ENCODE measurements at places on chromosomes 12 and 14.

GRCh38 chr12:89326239-89327040, 25.9 kb downstream of the DUSP6 start:
- DNase-seq, result no peak

DNA sequence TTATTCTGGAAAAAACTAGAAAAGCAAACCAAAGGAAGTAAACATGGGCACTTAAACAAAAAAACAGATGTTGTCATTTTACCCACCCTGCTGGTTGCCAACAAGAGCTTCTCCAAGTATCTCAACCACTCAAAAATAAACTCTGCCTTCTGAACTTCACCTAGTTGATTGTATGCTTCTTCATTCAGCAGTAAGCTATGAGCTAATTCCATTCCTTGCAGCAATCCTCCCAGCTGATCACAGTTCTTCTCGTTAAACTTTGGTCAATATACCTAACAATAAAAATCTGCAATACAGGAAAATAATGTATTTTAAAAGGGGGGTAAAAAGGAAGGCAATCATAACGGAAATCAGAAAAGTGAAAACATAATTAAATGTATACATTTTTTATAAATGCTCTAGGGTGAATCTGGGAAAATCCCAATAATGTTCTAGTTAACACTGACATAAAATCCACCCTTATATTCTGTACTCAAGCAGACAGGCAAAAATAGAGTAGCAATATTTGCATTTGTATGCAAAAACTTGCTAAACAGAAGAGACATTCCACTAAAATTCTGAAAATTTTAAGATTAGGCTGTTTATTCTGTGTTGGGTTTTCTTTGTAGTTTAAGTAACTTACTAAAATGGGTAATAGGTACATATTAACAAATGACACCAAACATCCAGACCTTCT, 17.4 kb downstream of the HEATR5A start:
- DNase-seq, result no peak

- DNase-seq, result no peak
Observed at GRCh38 chr14:102786768-102787167, 9.5 kb downstream of the TRAF3 start.

- DNase-seq, result no peak
Observed at GRCh38 chr12:53255996-53256395, 12.1 kb upstream of the ESPL1 start.

DNA sequence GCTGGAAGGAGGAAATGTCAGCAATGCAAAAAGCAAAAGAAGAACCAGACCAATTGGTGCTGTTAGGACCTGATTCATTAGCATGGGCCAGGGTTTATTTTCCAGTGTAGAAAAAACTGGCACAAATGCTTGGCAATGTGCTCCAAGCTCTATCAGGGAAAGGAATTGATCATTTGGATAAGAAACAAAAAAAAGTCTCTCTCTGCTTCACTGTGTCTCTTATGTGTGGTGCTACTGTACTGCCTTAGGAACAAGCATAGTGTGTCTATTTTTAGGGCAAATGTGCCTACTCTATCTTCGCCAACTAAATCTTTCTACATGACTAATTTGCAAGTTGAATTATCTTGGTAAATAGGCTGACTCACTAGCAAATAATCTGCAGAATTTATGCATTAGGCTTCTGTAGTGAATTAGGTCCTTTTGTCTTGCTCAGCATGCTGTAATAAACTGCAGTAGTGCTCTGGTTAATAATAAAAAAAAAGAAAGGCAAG, 236.7 kb downstream of the MDGA2 start:
- DNase-seq, result peak; percentile 38

- no peak for DNase-seq
Observed at GRCh38 chr14:57066463-57066862, 202.2 kb downstream of the EXOC5 start.

DNA sequence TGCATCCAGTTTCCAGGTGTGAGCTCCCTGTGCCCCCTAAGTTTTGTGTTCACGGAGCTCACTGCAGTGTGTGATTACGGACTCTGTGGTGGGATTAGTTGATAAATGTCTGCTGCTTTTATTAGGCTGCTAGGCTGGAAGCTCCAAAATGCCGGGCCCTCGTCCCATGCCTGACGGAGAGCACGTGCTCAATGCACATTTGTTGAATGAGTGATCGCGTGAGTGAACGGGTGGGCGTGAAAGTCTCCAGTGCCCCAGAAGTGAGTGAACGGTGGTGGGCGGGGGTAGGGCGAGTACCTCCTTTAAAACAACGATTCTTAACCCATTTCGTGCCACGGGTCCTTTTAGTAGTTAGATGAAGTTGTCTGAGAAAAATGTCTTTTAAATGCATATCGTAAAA, 175.5 kb downstream of the AACS start:
- DNase-seq, result no peak

- DNase-seq, result no peak
Observed at GRCh38 chr14:90062822-90063539, 1.2 kb downstream of the KCNK13 start.

- DNase-seq, result no peak
Observed at GRCh38 chr12:111094157-111095010, 174.0 kb upstream of the MYL2 start.

DNA sequence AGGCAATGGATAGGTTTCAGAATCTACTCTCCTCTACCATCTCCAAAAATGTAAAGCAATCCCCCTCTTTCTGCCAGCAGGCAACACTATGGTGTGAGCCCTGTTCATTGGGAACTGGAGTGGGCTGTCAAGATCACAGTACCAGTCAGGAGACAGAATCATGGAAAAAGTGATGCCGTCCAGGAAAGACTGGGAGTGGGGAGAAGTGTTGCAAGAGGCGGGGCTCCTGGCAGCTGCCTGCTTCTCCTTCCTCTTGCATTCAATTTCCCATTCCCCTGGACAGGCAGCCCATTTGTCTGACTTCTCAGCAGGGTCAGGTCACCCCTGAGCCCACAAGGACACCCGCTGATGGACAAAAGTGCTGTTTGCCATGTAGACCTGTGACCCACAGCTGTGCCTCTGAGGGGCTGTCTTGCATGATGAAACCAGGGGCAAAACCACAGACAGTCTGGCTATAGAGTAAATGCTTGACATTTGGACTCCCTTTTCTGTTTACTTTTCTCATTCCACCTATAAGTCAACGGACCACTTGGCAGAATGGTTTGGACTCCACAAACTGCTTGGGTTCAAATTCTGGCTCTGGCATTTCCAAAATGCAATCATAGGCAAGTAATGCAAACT, 30.1 kb upstream of the RPH3A start:
- DNase-seq, result no peak

DNA sequence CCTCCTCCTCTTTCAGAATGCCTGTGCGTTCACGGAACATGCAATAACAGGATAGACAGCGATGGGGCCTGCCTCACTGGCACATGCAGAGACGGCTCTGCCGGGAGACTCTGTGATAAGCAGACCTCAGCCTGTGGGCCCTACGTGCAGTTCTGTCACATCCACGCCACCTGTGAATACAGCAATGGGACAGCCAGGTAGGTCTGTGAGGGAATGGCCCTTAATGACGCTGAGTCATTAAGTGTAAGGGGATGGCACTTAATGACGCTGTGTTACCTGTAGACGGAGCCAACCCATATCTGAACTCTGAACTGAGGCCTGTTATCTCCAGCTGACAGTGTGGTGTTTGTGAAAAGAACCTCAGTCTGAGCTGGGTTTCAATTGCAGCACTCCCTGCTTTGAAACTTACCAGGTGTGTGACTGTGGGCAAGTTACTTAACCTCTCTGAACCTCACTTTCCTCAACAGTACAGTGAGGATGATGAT, 86.9 kb downstream of the STAB2 start:
- no peak for DNase-seq

DNA sequence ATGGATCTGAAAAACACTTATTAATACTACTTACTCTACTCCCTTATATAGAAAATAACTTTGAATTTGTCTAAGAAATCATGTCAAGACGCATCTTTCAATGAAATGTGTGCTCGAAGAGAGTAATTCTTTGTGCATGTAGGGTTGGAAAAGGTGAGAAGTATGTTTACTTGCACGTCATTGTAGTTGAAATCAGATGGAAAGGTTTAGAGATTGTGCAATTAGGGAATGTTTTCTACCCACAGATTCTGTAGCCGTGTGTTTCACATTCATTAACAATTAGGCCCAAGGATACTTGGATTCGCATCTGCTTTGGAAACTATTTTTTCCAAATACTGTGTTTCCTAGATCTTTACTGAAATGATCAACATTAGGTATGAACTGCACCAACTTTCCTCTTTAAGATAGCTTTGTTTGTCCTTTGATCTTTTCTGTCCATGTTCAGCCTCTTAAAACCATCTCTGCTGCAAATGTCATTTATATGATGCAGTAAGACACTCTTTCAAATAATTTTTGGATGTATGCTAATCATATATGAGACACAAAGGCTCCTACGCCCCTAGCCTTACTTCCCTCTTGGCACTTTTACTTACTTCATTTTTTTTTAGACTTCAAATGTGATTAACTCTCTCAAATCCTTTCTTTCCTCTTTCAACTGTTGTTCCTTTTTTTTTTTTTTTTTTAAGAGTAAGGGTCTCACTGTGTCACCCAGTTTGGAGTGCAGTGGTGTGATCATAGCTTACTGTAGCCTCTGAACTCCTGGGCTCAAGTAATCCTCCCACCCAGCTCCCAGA, 58.0 kb upstream of the PSMA6 start:
- DNase-seq, result no peak

DNA sequence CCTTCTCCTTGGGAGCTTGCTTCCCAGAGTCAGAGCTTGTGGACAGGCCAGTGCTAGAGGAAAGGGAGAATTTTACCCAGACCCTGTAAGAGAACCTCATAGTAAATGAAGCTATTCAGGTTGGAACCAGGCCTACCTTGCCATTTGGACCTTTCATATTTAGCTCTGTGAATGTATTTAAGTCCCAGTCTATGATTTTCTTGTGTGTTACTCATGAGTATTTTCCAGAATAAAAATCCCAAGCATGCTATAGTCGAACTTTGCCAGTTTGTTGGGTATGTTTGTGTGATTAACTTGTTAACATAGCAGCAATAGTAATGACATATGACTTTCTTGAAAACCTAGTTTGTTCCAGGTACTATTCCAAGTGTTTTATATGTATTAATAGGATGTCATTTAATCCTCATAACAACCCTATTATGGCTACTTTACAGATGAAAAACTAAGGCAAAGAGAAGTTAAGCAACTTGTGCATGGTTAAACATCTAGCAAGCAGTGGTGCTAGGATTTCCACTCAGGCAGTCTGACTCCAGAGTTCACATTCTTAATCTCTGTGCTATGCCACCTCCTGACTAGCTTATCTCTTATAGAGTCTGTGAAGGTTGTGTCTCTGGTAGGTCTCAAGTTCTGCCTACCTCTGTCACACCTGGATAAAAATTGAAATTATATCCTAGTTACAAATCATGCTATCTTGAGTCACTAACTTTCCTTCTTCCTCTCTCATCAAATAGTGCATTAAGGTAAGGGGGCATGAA, 47.9 kb upstream of the GARIN2 start:
- no peak for DNase-seq

GRCh38 chr14:76876076-76876475, 49.9 kb downstream of the LRRC74A start:
- DNase-seq, result peak; percentile 81

DNA sequence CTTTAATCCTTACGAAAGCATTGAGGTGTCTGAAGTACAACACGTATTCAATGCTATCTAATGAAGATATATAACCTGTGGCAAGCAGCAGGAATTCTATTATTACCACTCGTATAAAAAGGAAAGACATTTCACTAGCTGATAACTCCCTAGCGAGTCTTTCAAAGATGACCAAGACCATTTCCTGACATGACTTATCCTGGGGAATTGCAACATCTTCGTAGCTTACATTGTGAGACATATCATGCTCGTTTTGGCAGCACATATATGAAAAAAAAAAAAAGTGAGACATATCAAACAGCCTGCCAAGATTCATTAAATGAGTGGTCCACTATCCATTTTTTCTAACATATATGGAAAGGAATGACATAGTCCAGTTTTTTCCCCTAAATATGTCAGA, 337.0 kb downstream of the FSCB start:
- DNase-seq, result no peak

- no peak for DNase-seq
Observed at GRCh38 chr14:104927901-104928300, 3.2 kb downstream of the PLD4 start.

- DNase-seq, result no peak
Observed at GRCh38 chr14:101477648-101478047, 83.6 kb upstream of the DIO3 start.

GRCh38 chr14:64654246-64654900, 49.9 kb upstream of the PLEKHG3 start:
- DNase-seq, result peak; percentile 73

DNA sequence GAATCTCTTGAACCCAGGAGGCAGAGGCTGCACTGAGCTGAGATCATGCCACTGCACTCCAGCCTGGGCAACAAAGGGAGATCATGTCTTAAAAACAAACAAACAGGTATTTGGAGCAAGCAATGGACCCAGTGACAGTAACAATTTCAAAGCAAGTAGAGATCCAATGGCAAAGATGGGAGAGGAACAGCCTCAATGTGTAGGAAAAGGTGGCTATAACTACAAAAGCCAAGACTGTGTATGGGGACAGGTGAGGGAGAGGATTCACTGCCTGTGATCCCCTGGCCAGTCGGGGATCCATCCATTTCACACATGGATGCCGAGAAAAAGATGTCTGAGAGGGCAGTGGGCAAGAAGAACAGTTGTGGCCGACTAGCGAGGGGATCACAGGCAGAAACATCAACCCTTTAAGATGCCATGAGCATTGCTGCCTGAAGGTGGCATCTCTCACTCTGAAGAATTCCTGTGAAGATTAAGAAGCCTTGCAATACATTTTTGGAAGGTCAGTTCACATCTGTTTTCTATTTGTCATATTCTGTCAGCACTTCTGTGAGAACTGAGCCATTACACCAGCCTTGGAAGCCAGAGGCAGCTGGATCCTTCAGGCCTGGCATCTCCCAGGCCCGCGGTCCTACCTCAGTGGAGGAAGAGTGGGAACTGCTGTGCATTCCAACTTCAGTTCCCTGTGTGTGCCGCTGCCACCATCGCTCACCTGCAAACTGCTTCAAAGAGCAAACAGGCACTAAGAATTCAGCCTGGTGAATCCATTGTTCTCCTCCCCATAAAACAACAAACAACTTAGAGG, 54.5 kb upstream of the FRS2 start:
- peak; percentile 92 for DNase-seq

GRCh38 chr12:57603324-57603723, 1.3 kb upstream of the DTX3 start:
- no peak for DNase-seq

- DNase-seq, result peak; percentile 73
Observed at GRCh38 chr12:49187184-49187583, 1.7 kb downstream of the TUBA1A start.
